ENCODE measurements at places on chromosomes 11 and 22.
A peak's percentile ranks its signal among the peaks of the same experiment; 100 is the strongest.

DNA sequence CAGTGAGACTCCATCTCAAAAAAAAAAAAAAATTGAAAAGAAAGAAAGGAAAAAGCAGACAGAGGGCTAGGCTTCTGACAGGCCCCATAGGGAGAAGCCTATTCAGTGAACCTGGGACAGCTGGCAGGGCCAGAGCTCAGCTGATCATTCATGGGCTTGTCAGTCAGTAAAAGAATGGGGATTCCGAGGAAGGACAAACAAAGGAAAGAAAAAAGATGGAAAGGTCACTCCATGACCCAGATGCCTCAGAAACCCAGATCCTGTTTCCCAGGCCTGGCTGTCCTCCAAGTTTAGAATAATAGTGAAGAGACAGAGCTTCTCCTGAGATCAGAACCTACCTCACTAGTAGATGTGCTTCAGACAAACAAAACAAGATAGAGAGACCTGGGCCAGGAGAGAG is 34.3 kb upstream of the ASPHD2 start:
- no peak for DNase-seq

DNA sequence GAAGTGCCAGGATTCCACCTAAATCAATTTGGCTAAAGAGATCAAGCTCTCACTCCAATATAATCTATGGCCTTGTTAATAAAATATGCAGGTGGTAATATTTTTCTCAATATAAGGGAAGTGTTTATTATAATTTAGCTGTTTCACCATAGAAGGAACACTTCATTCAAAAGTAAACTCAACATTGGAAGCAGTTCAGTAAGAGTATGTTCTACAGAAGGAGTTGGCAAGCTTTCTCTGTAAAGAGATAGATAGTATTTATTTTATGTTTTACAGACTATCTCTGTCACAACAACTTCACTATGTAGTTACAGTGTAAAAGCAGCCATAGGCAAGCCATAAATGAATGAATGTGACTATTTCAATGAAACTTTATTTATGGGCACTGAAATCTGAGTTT is 313.6 kb upstream of the ANO3 start:
- no peak for DNase-seq

DNA sequence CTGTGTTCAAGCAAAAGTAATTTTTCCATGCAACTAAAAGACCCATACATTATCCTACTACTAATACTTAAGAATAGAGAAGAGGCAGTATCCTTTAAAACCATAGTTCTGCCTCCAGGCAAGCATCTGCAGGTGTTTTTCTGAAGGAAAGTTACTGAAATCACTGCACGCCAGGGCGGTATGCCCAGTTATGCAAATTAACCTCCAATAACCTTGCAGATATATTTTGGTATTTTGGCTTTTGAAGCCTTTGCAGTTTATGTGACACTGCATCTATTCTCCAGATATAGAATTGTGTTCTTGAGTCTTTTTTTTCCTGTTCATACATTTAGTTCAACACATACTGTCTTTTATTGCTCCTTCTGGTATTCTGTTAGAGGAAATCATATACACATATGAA is 346.2 kb upstream of the PDGFD start:
- no peak for DNase-seq

DNA sequence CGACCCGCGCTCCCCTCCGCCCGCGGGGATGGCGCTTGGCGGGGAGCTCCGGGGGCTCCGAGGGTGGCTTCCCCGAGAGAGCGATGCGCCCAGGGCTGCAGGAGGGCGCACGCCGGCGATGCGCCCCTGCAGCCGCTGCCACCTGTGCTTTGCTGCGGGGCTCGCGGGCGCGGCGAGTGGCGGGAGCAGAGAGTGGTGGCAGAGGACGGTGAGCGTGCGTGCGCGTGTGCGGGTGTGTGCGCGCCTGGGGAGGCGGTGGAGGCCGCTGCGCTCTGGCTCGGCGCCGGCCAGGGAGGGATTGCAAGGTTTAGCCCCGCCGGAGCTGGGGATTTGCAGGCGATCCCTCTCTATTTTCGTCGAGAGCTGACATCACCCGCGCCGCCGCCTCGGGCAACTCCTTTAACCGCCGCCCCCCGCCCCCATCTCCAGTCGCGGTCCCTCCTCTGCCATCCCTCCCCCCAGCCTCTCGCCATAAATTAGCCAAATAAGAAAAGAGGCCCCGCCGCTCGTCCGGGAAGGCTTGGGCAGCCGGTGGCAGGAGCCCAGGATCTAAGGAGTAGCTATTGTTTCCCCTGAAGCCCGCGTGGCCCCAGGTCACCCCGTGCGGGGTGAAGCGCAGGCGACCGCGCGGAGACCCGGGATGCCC is at the start of gene SLC1A2:
TSS of gene SLC1A2 (minus strand) at position 375 of the 646 bp plus-strand sequence. CDS start 592 bp downstream, outside the sequence.
- DNase-seq, result peak; percentile 76

- DNase-seq, result no peak
Measured at GRCh38 chr11:504053-504993, 2.7 kb downstream of the RNH1 start.

DNA sequence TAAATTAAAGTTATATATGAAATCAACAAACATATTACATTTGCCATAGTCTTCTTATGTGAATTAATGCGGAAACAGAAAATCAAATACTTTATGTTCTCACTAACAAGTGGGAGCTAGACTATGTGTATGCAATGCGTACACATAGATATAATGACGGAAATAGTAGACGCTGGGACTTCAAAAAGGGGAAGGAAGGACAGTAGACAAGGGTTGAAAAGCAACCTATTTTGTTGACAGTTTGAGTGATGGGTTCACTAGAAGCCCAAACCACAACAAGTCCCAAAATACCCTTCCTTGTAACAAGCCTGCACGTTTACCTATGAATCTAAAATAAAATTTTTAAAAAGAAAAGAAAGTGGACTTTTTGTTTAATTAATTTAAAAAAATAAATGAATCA is 430.8 kb upstream of the CNTN5 start:
- DNase-seq, result no peak

DNA sequence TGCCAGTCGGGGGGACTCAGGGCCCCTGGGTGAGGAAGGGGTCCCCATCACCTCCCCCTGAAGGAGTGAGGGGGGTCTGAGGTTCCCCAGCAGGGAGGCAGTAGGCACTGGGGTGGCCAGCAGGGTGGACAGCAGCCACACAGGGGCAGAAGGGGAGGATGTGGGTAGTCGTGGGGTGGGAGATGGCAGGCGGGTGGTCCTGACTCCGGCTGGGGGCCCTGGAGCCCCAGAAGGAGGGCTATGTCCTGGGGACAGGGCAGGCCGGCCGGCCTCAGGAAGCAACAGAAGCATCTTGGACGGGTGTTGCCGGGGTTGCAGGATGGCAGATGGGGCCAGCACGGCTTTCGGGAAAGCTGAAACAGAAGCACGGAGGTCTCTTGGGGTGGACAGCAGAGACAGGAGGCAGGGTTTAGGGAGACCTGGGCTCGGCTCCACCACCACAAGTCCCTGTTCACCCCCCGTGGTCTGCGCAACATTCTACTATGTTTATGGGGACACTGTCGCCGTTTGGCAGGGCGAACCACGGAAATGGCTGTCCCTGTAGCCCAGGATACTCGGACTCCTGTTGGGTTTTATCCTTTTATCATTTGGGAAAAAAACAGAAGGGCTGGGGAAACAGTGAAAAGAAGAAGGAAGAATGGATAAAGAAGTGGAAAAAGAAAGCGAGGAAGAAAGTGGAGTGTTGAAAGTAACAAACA is 14.1 kb downstream of the VWCE start:
- no peak for DNase-seq
